Peyer's patch (tissue), 4 donors: ENCODE measurements at places on chromosomes 4 and X. TPM values are rescaled to one million over a fixed set of nuclear protein-coding genes. Genes with fewer than 3 reads are reported as not detected.
A peak's percentile ranks its signal among the peaks of the same experiment; 100 is the strongest.

GRCh38 chr4:60201052-60201673 lies 999.0 kb upstream of the ADGRL3 start:
- DNase-seq = peak; percentile 52

- DNase-seq = no peak
Observed at GRCh38 chrX:18961686-18962085, 22.2 kb downstream of the PHKA2 start.

GRCh38 chr4:159343116-159343515 lies 240.2 kb downstream of the RAPGEF2 start:
- DNase-seq = no peak

DNA sequence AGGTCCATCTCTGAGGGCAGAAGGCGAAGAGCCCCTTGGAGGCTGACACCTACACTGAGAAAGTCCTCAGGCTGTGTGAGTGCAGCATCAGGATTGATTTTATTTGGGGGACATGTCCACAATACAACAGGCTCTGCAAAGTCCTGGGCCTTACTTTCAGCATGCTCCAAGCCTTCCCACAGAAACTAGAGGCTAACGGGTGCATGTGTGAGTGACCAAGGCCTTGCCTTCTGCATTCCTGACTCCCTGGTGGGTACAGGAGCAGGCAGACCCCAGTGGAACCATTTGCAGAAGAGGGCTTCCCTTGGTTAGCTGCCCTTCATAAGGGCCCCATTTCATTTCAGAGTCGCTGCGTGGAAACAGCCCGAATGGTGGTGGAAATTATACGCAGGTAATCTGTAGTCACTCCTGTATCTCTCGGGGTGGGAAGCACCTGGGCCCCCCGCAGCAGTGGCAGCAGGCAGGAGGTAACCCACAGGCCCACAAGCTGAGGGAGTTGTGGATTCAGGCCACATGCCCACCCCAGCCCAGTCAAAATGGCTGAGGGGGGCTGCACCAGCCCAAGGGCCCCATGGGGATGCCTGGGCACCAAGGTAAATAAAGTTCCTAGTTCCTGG lies 37.7 kb downstream of the NSG1 start:
- no peak for DNase-seq

DNA sequence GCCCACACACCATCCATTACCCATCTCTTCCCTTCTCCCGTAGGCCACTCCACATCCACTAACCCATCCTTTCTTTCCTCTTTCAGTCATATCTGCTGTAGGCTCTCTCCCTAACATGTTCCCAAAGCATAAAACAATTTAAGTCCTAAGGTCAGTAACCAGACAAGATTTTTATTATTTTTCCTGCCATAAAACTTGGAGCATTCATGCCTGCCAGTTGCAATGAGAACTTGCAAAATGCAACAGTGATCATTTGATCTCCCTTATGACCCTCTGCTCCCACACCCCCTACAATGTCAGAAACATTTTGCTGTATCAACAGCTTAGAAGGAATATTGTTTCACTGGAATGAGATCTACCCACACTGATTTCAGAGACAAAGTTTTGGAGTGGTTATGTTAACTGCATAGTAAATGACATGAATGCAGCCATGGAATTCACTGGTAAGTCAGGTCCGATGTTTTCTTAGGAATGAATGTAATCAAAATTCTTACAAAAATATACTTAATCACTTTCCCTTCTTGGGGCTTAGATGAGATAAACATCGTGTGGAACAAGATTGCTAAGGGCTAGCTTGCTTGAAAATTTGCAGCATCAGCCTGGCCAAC lies 5.7 kb downstream of the NIPAL1 start:
- no peak for DNase-seq

DNA sequence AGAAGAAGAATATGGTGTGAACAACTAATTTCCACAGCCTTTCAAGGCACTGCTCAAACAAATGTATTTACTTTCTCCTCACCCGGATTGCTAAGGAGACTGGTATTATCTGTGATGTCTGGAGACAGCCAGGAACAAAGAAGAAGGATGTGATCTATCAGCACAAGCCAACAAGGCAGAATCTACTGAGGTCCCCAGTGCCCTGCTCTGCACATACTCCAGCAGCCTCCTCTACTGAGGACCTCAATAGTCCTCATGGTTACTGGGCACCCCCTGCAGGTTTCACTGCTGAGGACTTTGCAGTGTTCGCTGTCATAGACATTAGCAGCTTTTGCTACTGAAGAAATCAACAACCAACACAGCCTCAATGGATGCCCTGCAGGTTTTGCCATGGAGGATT lies 930.1 kb downstream of the ADGRL3 start:
- DNase-seq = no peak

GRCh38 chr4:121822796-121823504 lies 733 bp downstream of the CCNA2 start:
- DNase-seq = no peak

Gene SLC4A4
- 25.1 TPM for total RNA-seq

Gene HSFX1
- total RNA-seq = 5.0 TPM

Gene MAOB
- total RNA-seq = 81.8 TPM

Gene SEPTIN6
- total RNA-seq = 4.9 TPM
